Lung microvascular endothelial cell (primary cell): ENCODE measurements at places on chromosomes 3 and 15. TPM values are rescaled to one million over a fixed set of nuclear protein-coding genes. Genes with fewer than 3 reads are reported as not detected.

The UBE2E2 gene
- 20.4 and 28.5 TPM in 2 replicates for total RNA-seq

The LRRC2 gene
- total RNA-seq: under 0.01 TPM in 2 replicates

GRCh38 chr3:110932567-110932966 lies 139.0 kb upstream of the NECTIN3 start:
- no peak for DNase-seq

GRCh38 chr15:75640483-75641178 lies 607 bp upstream of the IMP3 start:
- DNase-seq: peak; percentile 80

The CD86 gene
- not detected in 2 replicates for total RNA-seq

The WDR72 gene
- total RNA-seq: not detected in 2 replicates

DNA sequence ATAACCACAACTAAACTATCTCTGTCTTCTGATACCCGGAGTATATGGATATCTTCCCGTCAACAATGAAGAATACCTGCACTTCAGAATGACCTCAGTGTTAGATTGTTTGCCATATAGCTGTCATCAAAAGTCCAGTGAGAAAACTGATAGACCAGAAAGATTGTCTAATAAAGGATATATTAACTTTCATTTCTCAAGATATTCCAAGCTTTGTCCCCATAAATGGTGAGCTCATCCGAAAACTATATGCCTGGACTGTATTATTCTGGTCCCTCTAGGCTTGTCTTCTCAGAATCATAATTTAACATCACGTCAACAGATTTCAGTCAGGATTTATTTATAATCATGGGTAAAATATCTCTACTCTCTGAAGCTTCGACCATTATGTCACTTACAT lies 100.5 kb downstream of the ATP8B4 start:
- DNase-seq: no peak

DNA sequence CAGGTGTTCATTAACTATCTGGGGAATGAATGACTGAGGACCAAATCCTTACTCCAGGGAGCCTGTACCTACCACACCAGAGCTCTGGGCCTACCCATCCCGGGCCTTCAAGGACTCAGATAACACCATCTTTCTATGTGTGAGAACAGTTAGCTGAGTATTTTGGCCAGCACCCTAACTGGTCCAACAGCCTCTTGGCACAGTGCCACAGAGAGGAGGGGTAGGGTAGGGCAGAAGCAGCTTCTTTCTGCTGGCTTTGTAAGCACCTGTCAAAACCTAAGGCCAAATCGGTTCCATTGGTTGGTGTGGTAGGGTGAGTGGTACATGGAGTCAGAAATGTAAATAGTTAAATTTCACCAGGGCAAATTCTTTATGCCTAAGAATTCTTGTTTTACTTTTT lies 26.7 kb downstream of the ISL2 start:
- no peak for DNase-seq

DNA sequence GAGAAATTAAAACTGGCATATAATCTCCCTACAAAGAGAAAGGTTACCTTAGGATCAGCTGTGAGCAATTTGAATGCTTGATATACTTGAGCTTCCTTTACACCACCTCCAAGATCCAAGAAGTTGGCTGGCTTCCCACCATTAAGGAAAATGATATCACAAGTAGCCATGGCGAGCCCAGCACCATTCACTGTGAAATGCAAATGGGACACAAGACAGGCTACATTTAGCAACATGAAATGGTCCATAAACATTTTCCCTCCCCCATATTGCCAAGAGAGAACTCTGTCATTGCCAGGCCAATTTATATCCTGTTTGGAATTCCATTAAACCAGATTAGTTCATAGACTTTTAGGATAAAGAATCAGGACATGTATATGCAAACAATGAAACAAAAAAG lies 158.7 kb downstream of the SUCLG2 start:
- DNase-seq: peak; percentile 81

GRCh38 chr3:42164656-42165055 lies 73.5 kb downstream of the TRAK1 start:
- no peak for DNase-seq

DNA sequence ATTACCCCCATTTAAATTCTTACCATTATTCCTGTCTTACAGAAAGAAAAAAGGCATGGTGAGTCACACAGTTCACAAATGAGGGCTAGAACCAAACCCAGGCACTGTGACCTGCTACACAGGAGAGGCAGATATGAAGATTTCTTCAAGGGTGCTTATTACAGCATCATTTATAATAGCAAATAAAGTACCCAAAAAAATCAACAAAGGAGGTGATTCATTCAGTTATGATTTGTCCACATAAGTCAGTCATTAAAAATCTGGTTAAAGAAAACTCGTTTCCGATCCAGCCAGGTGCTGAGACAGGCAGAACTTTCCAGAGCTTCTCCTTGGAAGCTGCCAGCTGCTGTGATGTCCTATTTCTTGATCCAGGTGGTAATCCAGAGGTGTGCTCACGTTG lies 7.5 kb upstream of the LOXL1 start:
- DNase-seq: no peak

DNA sequence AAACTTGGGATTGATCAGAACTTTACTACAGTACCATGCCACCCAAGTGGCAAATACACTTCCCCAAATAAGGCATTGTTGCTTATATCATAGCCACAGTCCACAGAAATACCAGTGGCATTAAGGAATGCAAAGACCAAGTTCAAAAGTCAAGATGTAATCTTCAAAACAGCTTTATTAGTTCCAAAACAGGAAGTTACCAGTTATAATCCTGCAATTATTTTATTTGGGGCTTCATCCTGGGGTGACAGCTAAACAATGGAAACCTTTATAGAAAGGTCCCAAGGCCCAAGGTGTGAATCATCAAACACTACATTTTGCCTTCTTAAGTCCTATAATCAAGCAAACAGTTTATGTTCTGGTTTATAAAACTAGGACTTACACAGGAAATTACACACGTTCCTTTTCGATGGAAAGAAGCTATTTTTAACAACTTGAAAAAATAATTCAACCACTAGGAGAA lies 30.3 kb upstream of the RNF7 start:
- peak; percentile 20 for DNase-seq

DNA sequence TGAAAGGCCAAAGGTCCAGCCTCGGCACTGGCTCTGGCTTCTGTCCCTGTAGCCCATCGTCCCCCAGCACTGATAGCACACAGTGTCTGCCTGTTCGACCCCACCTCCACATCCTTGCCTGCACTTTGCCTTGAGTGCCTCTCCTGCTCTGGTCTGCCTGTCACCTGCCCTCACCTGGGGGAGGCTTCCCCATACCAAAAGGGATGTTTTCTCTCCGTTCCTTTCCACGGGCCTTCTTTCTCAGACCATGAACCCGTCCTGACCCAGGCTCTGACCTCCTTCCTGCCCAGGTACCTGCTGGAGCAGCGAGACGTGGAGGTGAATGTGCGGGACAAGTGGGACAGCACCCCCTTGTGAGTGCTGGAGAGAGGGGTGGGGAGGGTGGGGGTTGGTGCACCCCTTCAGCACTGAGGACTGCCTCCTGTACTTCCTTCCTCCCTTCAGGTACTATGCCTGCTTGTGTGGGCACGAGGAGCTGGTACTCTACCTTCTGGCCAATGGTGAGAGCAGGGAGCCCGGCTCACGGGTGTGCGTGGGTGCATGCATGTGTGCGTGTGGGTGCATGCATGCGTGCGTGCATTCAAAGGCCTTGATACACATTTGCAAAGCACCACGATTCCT lies 1.5 kb downstream of the ABTB1 start:
- no peak for DNase-seq

GRCh38 chr3:3772920-3773319 lies 26.3 kb upstream of the LRRN1 start:
- DNase-seq: no peak

The USP50 gene
- 0.20 and 0.22 TPM in 2 replicates for total RNA-seq

The GRAMD2A gene
- total RNA-seq: under 0.01 TPM in 1 of 2 replicates, not detected in the other

DNA sequence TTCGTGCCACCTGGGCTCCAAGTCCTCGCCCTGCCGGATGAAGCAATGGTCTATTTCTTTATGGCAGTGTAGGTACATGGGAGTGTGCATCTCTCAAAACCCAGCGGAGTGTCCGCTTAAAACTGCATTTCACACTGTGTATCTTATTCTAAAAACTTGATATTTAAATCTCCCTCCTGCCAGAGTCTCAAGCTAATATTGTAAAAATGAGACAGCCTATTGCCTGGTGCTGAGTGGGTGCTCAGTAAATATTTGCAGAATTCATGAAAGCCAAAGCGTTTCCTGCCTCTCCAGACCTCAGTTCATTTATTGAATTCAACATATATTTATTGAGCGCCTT lies 330 bp upstream of the TBC1D2B start:
- DNase-seq: no peak

The TNIK gene
- 9.7 and 14.2 TPM in 2 replicates for total RNA-seq

DNA sequence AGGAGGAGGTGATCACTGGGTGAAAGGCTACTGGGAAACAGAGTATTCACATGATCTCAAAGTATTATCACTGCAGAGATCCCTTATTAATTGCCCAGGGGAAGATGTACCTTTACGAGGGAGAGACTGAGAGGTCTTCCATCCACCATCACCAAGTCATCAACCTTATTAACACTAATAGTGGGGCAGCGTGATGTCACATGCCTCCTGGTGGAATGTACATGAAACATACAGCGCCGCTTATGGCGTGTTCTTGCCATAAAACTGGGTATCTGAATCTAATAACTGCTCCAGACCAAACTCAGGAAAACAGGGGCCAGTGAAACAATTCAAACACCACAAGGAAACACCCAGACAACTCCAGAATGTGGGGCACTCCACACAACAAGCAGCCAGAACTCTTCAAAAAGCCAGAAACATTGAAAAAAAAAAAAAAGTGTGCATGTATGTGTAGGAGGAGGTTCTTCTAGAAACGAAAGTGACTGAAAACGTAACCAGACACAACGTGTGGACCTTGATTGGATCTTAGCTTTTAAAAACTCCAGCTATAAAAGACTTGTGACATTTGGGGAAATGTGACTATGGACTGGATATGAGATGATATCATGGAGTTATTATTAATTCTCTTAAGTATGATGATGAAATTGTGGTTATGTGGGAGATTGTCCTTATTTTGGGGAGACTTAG lies 4.6 kb downstream of the STIMATE start:
- no peak for DNase-seq

DNA sequence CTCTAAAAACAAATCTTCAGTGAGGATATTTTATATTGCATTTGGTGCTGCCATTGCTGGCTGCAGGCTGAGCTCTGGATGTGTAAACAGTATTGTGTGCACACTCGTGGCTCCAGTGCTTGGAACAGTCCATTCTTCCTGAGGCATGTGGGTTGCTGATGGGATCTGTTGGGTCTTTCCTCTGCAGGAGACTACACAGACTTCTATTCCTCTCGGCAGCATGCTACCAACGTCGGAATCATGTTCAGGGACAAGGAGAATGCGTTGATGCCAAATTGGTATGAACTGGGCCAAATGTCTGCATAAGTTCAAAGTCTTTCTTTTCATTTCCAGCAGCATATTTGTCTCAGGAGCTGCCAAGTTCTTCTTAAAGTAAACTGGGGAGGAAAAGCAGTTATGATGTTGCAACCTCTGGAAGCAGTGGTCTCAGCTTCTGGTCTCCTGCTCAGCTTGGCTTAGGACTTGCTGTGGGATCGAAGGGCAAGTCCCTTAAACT lies 9.3 kb downstream of the FAH start:
- no peak for DNase-seq

The POPDC2 gene
- 0.22 and 0.40 TPM in 2 replicates for total RNA-seq

The MUSTN1 gene
- 0.20 TPM in 1 of 2 replicates, not detected in the other for total RNA-seq

The WDR93 gene
- total RNA-seq: not detected in 2 replicates

The TXNRD3 gene
- total RNA-seq: 6.3 and 6.8 TPM in 2 replicates

DNA sequence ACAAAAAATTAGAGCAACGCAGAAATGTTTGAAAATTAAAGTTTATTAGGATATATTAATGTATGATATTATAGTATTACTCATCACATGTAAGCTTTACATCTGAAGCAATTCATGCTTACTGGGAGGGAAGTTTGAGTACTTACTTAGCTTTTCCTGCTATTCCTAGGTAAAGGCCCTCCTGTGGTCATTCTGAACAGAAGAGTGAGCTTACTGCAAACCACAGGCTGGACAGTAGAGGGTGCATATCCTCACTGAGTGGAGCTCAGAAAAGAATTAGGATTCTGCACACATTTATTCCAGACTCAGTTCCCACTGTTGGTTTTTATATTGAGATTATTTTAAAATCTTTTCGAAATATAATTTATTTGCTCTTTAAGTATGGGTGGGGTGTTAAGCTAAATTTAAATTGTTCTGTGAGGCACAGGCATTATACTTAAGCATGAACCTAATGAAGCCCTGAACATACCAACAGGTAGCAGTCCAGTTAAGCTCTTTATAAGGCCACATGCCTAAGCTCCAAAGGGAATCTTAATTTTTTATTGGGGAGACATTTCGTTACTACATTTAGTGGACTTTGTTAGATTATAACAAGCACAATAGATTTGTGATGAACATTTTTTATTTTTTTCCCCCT lies 10.2 kb downstream of the MRPS22 start:
- peak; percentile 69 for DNase-seq

DNA sequence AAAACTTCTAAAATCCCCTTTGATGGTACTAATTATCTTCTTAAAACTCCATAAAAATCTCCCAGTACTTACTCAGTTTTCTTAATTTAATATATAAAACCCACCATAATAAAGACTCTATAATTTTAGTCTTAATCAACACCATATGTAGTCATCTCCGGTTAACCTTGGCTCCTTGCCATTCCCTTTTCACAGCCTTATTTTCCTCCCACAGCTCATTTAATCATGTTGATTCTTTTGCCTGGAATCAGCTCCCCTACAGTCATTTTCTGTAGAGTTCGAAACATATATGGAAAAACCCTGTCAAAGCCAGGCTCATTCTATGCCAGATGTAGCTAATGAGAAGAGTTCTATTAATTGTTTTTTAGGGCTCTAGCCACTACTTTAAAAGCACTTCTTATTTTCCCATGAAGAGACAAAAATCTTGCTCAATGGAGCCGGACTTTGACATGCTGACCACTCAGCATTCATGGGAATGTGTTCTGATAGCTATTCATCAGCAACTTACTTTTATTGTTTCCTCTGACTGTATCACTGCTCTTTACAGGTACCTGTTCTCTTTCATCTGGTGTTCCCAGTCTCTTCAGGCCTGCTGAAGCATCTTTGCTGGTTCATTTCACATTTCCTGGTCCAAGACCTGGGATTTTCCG lies 573.4 kb downstream of the NAALADL2 start:
- peak; percentile 3 for DNase-seq

GRCh38 chr15:60614028-60614427 lies 135.1 kb upstream of the ICE2 start:
- DNase-seq: peak; percentile 28

The BOC gene
- total RNA-seq: not detected in 2 replicates

- DNase-seq: peak; percentile 71
These were observed 169.2 kb downstream of the NFKBIZ start for GRCh38 chr3:102018551-102018950.

GRCh38 chr3:177498037-177498857 lies 301.0 kb upstream of the TBL1XR1 start:
- DNase-seq: no peak
